Fibroblast of gingiva (primary cell): ENCODE measurements at places on chromosomes 4 and X.

DNA sequence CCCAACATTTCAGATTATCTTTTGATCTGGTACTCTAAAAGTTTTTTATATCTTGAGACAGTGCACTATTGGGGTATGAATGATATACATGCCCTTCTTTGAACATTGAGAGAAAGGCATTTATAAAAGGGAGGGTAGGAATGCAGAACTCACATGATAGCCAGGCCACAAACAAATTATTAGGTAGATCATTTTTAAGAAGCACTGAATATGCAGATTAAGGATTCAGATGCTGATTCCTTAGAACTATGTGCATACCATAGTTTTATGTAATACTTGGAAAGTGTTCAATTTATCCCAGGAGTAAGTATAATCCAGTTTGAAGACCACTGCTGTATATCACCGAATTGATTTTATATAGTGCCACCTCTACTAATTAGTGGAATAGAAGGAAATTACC is 18.6 kb downstream of the CEP135 start:
- no peak for DNase-seq

DNA sequence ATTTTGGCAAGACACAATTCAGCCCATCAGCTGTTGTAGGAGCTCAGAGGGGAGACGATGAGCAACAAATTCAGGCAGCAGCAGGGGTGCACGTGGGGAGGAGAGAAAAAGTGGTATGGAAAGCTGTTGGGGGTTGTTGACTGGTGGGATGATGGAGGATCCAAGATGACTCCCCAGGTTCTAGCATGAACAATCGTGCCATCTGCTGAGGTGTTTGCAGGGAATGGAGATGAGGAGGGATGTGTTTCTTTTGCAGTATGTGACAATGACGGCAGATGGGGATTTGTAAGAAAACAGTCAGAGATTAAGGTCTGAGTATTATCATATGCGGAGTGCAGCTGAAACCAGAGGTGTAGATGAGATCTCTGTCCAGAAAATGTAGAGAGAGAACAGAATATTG is 63.3 kb downstream of the SEL1L3 start:
- DNase-seq = no peak

- DNase-seq = no peak
These were observed 48.8 kb downstream of the RPS6KA3 start for GRCh38 chrX:20217906-20218305.

DNA sequence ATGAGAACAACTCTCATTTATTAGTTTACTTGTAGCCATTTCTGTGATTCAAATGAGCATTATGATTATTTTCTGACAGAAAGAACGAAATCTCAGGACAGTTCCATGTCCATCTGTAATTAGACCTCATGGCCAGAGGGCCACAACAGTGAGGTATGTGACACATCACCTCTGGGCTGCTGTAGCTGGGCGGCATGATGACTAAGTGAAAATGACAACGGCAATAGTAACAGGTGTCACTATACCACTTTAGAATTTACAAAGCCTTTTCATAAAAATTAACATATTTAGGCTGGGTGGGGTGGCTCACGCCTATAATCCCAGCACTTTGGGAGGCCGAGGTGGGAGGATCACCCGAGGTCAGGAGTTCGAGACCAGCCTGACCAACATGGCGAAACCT is 252.6 kb downstream of the CBR4 start:
- no peak for DNase-seq

GRCh38 chrX:16828124-16828908 is 41.8 kb downstream of the RBBP7 start:
- peak; percentile 79 for DNase-seq

DNA sequence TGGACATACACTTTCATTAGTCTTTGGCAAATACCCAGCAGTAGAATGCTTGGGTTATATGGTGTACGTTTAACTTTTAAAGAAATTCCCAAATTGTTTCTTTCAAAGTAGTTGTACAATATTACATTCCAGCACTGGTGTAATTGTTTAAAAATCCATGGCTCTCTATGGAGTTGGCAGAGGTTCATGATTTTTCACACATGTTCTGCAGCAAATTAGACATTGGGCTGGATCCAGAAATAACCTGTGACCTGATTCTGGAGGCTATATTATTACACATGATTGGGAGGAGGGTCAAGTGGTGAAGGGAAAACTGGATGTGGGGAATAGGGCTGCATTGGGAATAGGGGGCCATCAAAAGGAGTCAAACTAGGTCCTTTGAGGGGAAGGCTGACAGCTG is 41.9 kb downstream of the MAMLD1 start:
- peak; percentile 29 for DNase-seq

- DNase-seq = no peak
These were observed 414.2 kb upstream of the LCORL start for GRCh38 chr4:18435781-18436180.

DNA sequence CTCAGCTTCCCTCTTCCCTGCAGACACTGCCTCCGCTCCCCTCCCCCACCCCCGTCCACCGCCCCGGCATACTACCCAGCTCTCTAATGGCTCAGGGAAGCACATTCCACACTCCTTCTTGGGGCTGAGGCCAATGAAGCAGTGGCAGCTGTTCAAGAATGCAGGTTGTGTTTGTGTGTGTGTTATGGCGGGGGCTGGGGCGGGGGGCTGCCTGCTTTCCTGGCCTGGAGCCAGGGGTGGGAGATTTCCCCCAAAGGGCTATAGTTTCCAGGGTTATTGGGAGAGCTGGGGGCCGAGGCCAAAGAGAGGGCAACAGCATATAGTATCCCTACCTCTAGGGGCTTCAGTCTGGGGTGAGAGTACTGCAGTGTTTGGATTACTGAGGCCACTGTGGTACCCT is 149.4 kb downstream of the EFNB1 start:
- DNase-seq = no peak
